ENCODE measurements at places on chromosomes 3 and 15. TPM values are rescaled to one million over a fixed set of nuclear protein-coding genes. Genes with fewer than 3 reads are reported as not detected.

Gene GOLGA8S
- total RNA-seq, result 0.18 TPM

Gene TMC3
- total RNA-seq, result not detected

Gene LZTFL1
- total RNA-seq, result 15.6 TPM

Gene STRIT1
- total RNA-seq, result not detected
